ENCODE measurements at places on chromosomes 6 and 20.

GRCh38 chr6:169934699-169935347 is 183.4 kb downstream of the ERMARD start:
- no peak for DNase-seq

DNA sequence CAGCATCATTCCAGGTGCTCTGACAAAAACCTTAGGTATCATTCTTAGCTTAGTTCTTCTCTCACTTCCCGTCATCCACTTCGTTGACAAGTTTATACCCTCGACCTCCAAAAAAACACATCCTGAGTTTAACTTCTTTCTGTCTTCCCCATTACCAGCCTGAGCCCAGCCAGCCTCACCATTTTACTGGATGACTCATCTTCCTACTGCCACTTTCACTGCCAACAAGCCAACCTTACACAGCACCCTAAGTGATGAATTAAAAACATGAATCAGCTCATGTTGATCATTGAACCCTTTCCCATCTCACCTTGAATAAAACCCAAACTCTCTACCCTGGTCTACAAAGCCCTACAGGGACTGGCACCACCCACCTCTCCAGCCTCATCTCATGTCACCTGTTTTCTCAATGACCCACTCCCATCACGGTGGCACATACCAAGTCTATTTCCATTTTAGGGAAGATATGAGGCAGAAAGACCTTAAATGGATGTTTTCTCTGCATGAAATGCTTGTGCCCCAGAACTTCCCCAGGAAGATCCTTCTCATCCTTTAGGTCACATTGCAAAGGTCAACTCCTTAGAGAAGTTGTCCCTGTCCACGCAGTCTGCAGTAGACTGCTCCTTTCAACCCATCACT is 9.9 kb upstream of the UST start:
- DNase-seq: no peak

DNA sequence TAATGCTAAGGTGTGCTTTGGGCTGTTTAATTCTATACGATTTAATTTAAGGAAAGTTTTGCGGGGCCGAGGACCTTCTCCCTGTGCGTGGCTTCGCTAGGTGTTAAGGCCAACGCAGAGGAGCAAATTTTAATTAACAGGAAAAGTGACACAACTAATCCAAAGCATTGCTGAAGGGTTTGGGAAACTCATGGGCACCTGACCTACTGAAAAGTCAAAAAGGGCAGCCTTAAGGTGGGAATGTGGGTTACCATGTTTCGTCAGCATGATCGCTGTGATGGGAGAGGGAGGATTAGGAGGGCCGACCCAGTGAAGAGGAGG is 415 bp upstream of the CUL9 start:
- DNase-seq: no peak

GRCh38 chr20:50003253-50003656 is 20.5 kb downstream of the SNAI1 start:
- DNase-seq: no peak

DNA sequence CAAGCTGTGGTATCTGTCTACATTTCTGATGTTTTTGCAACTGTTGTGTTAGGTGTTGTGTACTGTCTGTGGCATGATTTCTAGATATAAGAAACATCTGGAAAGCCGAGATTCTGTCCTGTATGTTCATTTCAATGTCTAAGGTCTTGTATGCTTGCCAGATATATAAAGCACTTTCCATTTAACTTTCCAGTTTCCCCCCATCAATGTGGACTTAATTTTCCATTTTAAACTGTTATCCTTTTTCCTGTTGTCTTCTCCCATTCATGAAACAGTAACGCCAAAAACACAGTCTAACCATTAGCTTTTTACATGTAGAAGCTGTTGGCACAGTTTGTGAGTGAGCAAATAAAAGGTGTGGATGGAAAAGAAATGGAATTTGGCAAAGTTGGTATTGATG is 181.6 kb downstream of the FARS2 start:
- DNase-seq: no peak

DNA sequence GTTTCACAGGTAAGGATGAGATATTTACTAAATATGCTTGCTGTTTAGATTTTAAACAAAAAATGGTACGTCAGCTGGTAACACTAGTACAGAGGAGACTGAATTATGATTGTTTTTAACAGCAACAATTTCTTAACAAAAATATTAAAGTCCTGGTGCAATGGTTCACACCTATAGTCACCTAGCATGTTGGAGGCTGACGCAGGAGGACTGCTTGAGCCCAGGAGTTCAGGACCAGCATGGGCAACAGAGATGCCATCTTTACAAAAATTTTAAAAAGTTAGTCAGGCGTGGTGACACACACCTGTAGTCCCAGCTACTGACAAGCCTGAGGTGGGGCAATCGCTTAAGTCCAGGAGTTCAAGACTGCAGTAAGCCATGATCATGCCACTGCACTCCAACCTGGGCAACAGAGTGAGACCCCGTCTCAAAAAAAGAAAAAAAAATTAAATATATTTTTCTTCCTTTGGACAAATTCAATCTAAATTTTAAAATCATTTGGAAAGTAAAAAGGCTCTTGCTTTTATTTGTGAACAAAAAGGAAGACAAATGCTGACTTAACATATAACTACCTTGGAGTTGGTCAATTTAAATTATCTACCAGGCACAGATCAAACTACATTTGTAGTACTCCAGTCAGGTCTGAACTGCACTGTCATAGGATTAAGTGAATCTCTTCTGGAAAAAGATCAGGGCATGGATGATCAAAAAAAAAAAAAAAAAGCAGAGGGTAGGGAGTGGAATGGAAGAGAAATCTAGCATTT is 38.2 kb upstream of the RUNX2 start:
- DNase-seq: no peak

GRCh38 chr6:141719476-141719875 is 413.2 kb upstream of the GJE1 start:
- DNase-seq: no peak

DNA sequence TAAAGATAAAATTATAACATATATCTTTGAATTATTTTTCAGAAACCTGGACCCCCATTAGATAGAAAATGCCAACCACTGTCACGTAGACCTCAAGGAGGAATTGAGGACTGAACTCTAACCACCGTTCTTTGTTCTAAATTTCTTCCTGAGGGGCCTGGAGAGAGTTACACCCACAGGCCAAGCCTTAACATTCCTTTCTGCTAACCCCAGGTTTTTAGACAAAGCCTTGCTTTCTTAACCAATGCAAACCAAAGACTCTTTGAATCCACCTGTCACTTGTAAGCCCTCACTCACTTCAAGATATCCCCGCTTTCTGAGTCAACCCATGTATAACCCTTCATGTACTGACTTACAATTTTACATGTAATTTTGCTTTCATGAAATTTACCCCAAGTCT is 41.0 kb downstream of the SNX14 start:
- no peak for DNase-seq

- no peak for DNase-seq
These were observed 20.1 kb downstream of the RNF24 start for GRCh38 chr20:3995067-3995748.

DNA sequence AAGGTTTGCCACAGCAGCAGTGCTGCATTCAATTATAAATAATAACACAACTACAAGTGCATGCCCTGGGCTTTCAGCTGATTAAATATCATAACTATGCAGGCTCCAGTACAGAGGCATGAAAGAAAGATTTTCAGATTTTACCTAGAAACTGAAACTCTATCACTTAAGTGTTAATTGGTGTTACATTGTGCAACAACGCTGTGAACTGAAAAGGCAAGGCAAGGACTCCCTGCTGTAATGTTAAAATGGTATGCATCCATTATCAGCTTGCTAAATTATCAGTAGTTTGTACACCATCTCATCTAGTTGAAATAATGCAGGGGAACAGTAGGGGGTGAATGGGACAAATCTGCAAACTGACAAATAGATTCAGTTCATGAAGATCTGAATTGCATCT is 976.7 kb upstream of the MANEA start:
- DNase-seq: no peak

DNA sequence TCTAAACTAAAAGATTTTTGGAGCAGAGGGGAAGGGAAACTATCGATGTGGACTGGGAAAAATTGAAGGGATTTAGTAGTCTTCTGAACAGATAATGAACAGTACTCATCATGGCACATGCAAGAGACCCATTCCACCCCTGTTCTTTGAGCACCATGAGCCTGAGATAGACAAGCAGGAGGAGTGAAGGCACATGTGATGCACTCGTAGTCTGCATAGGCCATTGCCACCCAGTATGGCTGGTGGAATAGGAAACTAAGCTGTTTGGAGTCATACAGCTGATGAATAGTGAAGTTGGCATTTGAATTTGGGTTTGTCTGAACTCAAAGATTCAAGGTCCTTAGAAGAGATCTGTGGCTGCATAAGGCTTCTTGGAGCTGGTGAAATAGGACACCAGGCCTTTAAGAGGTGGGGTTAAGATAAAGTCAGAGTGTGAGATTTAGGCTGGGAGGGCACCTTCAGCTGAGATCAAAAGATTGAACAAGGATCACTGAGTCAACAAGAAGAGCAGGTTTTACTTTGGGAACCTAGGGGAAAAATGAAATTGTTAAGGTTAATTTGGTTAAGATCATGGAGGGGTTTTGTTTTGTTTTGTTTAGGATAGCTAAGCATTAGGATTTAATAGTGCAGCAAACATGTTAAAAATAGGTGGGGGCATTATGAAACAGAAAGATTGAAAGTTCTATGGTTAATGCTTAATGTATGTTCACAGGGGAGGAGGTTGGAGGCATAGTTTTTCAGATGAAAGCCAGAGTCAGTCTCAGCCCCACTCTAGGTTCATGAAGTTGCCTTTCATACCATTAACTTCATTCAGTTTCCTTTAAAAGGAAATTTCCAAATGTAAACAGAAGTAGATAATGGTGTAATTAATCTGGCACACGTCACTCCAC is 148.8 kb downstream of the ARID1B start:
- no peak for DNase-seq

DNA sequence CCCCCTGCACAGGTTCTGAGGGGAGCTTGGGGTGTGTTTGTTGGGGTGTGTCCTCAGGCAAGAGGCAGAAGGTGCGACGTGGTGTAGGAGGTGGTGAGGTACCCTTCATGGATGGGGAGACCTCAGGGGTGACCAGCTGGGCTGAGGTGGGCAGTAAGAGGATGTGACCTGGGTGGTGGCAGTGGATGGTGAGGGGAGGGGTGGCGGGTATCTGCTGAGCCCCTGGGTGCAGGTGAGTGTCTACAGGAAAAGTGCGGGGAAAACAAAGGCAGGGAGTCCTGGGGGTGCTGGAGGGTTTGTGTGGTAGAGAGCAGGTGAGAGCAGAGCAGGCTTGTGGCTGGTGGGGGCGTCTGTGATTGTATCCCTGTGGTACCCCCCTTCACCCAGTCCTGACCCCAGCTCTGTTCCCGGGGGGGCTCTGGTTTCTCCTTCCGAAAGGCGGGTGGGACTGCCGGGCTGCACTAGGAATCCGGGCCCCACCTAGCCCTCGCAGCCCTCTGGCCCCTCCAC is 631 bp downstream of the RAET1L start:
- no peak for DNase-seq

- DNase-seq: no peak
These were observed 1.5 kb downstream of the PABPC1L start for GRCh38 chr20:44911264-44911921.

- peak; percentile 35 for DNase-seq
These were observed at the start of gene TGIF2 for GRCh38 chr20:36573103-36573797. TSS of gene TGIF2 (plus strand) at chr20:36573597. CDS start at chr20:36578775, 5,178 bp downstream.

- DNase-seq: no peak
These were observed 38.6 kb downstream of the PREX1 start for GRCh38 chr20:48789185-48789668.

DNA sequence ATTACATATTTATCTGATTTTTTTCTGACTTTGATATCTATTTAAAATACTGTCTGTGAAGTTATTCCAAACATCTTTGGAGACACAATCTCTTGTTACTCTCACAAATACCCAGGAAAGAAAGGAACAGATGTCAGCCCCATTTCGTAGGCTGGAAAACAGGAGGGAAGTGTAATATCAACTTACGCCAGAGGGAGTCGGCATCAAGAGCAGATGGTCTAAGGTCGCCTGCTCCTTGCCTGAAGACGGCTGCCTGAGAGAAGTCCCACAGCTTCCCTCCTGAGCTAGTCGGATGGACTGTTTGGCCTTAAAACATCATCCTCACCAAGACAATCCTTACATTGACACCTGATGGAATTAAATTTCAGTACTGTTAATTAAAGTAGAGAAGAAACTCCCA is 13.4 kb downstream of the CST7 start:
- DNase-seq: no peak

DNA sequence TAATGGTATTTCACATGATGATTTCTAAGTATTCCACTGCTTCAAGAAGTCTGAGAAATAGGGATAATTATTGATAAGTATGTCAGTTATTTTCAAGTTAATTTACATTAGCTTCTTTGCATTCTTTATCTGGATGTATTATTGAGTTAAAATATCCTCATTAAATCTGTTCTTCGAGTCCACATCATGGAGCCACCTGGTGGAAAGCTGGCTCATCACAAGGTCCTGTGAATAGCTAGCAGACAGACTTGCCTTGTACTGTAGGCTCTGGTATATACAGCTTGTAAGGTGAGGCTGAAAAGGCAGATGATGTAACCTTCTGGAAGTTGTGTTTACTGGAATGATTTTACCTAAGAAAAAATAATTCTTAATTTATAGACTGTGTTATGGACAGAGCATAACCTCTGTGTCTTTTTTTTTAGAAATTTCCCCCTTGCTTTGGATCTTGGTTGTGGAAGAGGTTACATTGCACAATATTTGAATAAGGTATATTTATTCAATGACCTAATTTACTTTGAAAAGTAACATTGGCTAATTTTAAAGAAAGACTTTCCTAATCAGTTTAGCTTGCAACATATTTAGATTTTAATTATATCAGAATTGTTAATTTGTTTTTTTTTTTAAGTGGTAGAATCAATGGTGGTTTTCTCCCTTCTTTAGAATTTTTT is 3.5 kb downstream of the NDUFAF5 start:
- no peak for DNase-seq

DNA sequence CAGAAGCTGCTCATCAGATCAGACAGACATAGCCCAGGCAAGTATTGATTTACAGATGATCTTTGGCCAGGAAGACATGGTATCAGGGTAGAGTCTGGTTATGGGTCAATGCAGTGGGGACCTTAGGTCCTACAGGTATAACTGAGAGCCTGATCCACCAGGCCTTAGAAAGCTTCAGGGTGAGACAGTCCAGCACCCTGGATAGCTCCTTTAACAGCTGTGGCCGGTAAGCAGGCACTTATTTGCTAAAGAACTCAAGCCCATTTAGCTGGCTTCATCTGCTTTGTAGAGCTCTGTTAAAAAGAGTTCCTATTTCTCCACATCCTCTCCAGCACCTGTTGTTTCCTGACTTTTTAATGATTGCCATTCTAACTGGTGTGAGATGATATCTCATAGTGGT is 39.6 kb downstream of the ESR1 start:
- no peak for DNase-seq

Data from cortex of kidney (tissue), 1 donor.